NCI-H524 treated with DMSO at 0.1 percent for 48 hours (cell line): ENCODE measurements at places on chromosomes 12 and 14.

GRCh38 chr14:58637040-58637390 is 747 bp upstream of the DACT1 start:
- DNase-seq = peak; percentile 76

- no peak for DNase-seq
Measured at GRCh38 chr12:27521066-27521465, 2.9 kb upstream of the PPFIBP1 start.

DNA sequence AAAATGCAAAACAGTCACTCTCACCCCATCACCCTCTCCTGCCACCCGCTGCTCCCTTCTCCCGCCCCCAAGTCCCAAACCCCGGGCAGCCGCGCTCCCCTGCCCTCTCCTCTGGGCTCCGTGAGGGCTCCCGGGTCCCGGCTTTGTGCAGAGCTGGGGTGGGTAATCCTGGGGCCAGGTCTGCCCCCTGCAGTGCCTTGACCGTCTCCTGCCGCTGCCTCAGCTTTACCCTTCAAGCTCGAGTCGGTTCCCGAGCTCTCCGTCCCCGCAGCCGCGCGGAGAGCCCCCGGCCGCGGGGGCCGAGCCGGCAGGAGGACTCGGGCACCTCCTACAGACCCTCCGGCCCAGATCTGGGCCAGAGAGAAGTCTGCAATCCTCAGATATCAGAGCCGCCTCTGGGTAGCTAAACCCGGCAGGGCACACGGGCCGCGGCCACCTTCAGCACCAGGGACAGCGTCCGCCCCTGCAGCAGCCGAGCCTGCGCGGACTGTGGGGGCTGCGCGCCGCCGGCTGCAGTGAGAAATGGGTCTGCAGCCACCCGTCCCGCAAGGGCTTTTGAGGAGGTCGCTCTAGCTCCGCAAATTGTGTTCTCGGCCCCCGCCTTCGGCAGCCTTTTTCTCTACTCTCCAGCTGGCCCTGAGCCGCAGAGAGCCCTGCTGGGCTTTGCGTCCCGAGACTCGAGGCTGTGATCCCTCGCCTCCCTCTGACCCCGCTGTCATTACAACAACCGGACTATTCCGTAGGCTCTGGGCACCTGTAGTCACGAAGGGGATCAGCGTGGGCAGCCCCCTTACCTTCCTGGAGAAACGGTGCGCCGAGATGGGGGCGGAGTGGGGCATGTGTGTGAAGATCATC is 1.2 kb downstream of the PRMT8 start:
- no peak for DNase-seq

DNA sequence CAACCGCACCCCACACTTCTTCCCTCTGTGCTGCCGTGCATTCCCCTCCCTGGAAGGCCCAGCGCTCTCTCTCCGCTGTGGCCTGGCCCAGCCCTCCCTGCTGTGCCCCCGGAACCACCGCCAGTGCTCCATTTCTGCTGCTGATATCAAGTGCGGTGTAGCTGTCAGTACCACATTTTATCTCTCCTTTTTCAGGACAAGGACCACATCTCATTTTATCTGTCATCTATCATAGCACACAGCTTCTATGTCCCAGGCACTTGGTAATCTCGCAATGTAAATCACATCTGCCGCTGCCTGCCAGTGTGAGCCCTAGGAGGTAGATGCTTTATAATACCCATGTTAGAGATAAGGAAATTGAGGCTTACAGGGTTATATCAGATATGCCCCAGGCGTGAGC is 18.3 kb downstream of the IL31 start:
- no peak for DNase-seq

DNA sequence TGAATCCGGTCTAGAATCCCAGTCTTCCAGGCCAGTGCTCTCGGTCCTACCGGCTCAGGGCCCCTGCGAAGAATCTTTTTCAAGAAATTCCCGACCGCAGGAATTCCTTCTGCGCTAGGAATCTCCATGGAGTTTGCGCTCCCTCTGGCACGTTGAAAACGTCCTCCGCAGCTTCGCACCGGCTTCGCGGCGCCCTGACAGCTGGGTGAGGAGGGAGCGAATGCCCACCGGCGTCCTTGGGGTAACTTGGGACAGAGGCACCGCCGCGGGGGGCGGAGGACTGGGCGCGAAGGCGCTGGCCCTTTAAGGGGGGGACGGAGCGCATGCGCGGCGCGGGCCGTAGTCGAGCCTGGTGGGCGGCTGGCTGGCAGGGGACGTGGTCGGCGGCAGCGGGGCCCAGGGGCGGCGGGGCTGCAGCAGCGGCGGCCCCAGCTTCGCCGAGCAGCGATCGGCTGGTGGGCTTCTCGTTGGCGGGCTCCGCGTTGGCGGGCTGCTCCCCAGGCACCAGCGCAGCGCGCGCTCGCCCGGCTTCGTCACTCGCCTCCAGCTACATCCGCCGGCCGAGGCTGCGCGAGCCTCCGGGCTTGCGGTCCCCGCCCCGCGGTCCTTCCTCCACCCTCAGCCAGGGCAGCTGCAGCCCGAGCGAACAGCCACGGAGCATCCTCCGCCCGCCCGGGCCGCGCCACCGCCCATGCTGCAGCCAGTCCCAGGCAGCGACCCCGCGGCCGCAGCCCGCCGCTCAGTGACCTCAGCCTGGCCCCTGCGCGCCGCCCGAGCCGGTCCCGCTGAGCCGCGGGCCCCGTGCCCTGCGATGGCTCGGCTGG is at the start of gene VASH1:
TSS of gene VASH1 (plus strand) at position 333 of the 824 bp plus-strand sequence. CDS start 1,354 bp downstream, outside the sequence.
- DNase-seq = no peak

GRCh38 chr12:83365317-83365716 is 678.6 kb downstream of the TMTC2 start:
- no peak for DNase-seq

DNA sequence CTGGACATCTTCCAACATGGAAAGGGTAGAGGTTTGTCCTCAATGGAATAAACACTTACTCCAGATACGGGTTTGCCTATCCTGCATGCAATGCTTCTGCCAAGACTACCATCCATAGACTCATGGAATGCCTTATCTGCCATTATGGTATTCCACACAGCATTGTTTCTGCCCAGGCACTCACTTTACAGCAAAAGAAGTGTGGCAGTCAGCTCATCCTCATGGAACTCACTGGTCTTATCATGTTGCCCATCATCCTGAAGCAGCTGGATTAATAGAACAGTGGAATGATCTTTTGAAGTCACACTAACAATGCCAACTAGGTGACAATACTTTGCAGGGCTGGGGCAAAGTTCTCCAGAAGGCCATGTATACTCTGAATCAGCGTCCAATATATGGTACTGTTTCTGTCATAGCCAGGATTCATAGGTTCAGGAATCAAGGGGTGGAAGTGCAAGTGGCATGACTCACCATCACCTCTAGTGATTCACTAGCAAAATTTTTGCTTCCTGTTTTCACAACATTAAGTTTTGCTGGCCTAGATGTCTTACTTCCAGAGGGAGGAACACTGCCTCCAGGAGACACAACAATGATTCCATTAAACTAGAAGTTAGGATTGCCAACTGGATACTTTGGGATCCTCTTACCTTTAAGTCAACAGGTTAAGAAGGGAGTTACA is 140.4 kb downstream of the SLC35F4 start:
- no peak for DNase-seq

GRCh38 chr12:52690351-52691075 is 10.3 kb upstream of the KRT1 start:
- no peak for DNase-seq

GRCh38 chr14:44151130-44151820 is 355.8 kb downstream of the FSCB start:
- no peak for DNase-seq
